ENCODE measurements at places on chromosomes 13 and 19. TPM values are rescaled to one million over a fixed set of nuclear protein-coding genes. Genes with fewer than 3 reads are reported as not detected.

The DHDH gene
- not detected for polyA plus RNA-seq

The ZNF578 gene
- 6.4 TPM for polyA plus RNA-seq

The IZUMO1 gene
- polyA plus RNA-seq = not detected

The FRY gene
- polyA plus RNA-seq = 0.54 TPM

The FSD1 gene
- polyA plus RNA-seq = not detected

The RNF17 gene
- polyA plus RNA-seq = not detected
